Activated naive CD4-positive, alpha-beta T cell treated with anti-CD3 and anti-CD28 coated beads, Interleukin-2, amount 50 U/mL, for 72 hours (primary cell): ENCODE measurements at places on chromosomes 11 and 22. TPM values are rescaled to one million over a fixed set of nuclear protein-coding genes. Genes with fewer than 3 reads are reported as not detected.

- no peak for DNase-seq
Observed at GRCh38 chr11:31487848-31488247, 21.6 kb downstream of the IMMP1L start.

Gene SPON1
- total RNA-seq, result not detected

- DNase-seq, result no peak
Observed at GRCh38 chr11:84901991-84902390, 725.2 kb downstream of the DLG2 start.

Gene VPREB3
- 0.52 TPM for total RNA-seq

DNA sequence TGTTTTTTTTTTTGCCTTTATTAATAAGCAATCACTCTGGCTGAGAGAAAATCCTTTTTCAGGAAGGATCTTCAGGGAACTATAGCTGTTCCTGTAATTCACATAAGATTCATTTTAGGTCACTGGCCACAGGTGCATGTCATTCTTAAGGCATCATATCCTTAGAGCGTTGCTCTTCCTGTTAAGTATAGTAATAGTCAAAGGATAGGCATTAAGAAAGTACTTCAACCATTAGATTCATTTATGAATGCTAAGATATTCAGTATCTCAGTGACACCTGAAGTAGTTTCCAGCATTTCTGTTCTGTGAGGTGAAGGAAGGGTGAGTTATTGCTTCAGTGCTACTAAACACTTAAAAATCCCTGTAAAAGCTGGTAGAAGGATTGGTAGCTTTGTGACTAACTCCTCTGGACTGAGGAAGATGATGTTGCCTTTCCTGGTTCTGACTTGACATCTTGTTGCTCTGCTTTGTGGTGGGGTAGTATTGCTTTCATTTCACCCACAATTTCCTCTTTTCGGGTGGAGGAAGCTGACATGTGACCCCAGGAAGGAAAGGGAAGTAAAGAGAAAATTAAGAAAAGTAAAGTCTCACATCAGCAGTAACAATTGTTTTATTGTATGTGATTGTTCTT is 34.7 kb downstream of the RNF169 start:
- DNase-seq, result no peak

- DNase-seq, result no peak
Observed at GRCh38 chr22:17576470-17576869, 13.2 kb downstream of the SLC25A18 start.

GRCh38 chr11:118859973-118860372 is 23.7 kb upstream of the CXCR5 start:
- DNase-seq, result no peak

- no peak for DNase-seq
Observed at GRCh38 chr22:17434856-17435255, 65.6 kb downstream of the CECR2 start.

Gene POTEH
- total RNA-seq, result not detected

DNA sequence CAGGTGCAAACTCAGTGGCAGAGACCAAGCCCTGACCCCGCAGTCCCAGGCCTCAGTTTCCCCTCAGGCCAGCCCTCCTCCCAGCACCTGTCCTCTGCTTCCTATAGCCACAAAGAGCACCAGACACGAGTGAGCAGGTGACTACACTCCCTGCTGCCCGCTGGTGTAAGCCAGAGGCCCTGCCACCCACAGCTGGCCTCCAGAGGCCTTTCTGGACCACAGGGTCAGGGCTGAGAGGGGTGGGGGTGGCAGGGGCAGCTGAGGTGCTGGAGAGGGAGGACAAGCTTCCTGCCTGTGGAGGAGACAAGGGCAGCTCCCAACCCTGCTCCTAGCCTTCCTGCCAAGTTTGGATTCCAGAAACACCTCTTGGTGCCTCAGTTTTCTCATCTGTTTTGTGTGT is 31.3 kb upstream of the WNT7B start:
- DNase-seq, result no peak

DNA sequence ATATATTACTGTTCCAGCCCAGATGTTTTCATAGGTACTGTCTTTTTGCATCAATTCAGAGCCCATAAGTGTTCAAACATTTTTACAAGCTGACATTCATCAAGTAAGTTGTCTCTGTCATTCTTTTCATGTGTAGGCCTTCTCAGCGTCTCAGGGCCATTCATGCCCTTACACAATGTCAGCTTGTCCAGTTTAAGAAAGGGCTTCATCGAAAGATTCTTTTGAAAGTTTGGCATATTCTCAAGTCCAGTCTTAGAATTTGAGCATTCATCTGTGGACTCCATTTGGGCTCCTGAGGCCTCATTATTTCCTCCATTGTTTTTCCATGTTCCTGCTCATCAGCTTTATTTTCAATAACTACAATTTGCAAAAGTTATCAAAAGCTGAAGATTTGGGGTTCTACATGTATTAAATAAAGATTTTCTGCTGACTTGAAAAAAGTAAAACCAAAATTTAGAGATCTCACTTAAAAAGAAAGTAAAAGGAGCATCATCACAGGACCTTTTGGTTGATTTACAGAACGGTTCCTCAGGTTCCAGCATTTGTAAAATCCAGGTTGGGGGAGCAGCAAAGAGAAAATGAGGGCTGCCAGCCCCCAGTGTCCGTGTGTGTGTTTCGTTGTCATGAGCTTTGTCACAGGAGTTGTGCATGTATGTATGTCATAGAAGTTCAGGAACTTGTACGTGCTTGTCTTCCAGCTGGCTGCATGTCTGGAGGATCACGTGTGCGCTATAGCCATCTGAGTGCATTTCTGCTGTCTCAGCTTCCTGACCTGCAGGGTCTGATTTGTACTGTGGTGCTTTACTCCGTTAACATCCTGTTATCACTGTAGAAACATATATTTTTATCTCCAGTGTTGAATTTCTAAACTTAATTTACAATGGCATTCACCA is 15.6 kb downstream of the MOV10L1 start:
- no peak for DNase-seq

GRCh38 chr22:25081409-25081824 is 118.2 kb upstream of the CRYBB3 start:
- DNase-seq, result peak; percentile 60

Gene POU2AF3
- not detected for total RNA-seq

Gene OR52I1
- total RNA-seq, result not detected

Gene ACRV1
- total RNA-seq, result not detected

- DNase-seq, result no peak
Observed at GRCh38 chr11:9524001-9524400, 49.5 kb upstream of the WEE1 start.

Gene TBX1
- not detected for total RNA-seq

- no peak for DNase-seq
Observed at GRCh38 chr22:45225732-45226502, 14.8 kb downstream of the KIAA0930 start.

- no peak for DNase-seq
Observed at GRCh38 chr11:114097832-114098231, 38.3 kb downstream of the ZBTB16 start.

Gene IL10RA
- 32.2 TPM for total RNA-seq

GRCh38 chr22:46007848-46008261 is 30.9 kb upstream of the WNT7B start:
- no peak for DNase-seq

GRCh38 chr11:78168539-78169477 is 19.6 kb downstream of the KCTD21 start:
- no peak for DNase-seq

GRCh38 chr22:30079952-30080533 is at the start of gene HORMAD2:
HORMAD2 (plus strand) TSS chr22:30080464; CDS start chr22:30093953, 13,489 bp downstream.
- no peak for DNase-seq

GRCh38 chr11:6894097-6894496 is 1.8 kb upstream of the OR2D2 start:
- DNase-seq, result no peak

- DNase-seq, result no peak
Observed at GRCh38 chr22:41508770-41509170, 35.5 kb downstream of the POLR3H start.

- DNase-seq, result no peak
Observed at GRCh38 chr22:37752189-37753087, 55.3 kb upstream of the GCAT start.

DNA sequence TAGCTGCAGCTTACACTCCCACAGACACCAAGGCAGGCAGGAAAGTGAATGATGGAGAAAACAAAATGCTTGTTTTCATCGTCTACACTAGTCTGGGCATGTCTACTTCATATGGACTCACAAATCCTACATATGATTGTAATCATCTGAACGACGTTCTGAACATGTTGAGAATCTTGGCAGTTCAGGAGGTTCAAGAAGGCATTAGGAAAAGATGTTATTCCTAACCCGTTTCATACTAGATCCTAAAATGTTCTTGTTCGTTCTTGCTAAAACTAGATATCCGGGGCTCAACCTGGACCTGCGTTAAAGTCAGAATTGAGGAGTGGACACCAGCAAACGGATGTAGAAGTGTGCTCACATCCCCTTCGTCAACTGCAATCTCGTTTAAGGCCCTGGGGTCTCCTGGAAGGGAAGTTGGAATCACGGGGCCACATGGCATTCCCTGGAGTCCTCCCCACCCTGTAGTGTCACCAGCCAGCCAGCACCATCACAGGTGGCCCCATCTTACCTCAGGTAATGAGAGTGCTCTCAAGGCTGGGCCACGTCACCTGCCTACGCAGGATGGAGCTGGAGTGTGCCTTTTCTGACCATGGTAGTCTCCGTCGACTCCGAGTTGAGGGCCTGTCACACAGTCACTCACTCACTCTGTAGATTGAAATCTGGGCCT is 37.3 kb downstream of the C11orf58 start:
- DNase-seq, result peak; percentile 13

Gene HEPHL1
- total RNA-seq, result not detected

DNA sequence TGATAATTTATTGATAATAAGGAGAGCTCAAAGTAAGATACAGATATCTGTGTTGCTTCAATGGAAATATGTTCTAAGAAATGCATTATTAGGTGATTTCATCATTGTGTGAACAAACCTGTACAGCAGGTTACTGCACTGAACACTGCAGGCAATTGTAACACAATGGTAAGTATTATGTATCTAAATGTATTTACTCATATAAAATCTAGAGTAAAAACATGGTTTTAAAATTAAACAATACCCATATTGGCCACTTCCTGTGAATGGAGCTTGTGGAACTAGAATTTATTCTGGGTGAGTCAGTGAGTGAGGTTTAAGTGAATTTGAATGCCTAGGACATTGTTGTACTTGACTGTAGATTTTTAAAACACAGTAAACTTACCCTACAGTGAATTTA is 722.9 kb upstream of the RAG2 start:
- DNase-seq, result no peak

DNA sequence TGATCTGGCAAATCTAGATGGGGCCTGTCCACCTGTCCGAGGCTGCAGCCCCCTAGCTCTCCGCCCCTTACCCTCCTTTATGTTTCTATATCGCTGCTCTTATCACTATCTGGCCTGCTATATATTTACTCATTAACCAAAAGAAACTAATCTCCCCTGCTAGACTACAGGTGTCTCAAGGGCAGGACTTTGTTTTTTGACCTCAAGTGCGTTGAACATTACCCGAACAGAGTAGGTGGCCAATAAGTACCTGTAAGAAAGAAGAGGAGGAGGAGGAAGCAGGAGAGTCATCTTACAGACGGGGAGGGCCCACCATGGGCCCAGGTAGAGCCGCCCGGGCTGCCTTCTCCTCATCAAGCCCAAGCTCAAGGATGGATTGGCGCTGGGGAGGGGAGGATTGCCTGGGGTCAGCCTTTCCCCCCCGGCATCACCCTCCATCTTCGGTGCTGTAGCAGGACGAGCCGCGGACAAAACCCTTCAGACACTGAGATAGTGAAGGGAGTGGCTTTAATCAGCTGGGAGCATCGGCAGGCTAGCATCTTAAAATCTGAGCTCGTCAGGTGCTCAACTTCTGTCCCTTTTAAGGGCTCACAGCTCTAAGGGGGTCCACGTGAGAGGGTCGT is 1.2 kb upstream of the P2RY6 start:
- no peak for DNase-seq

DNA sequence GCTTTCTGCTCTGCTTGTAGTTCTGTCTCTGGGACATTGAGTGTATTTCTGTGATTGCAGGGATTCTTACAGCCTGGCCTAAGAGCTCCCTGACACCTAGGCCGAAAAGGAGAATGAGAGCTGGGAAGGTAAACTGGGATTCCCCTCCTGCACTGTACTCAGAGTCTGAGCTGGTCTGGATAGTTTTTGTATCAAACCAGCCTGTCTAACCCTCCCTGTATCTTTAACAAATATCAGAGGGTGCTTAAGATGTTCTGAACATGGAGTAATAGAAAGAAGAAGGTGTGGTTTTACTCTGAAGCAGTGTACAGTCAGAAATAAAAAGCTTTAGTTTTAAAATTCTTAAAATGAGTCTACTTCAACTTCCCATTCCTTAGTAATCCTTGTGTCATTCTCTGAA is 57.3 kb downstream of the AMOTL1 start:
- DNase-seq, result no peak

GRCh38 chr11:126597041-126597440 is 241.6 kb downstream of the ST3GAL4 start:
- no peak for DNase-seq

GRCh38 chr11:114027391-114027790 is 32.1 kb upstream of the ZBTB16 start:
- no peak for DNase-seq

Gene HSPB2
- total RNA-seq, result not detected

- DNase-seq, result no peak
Observed at GRCh38 chr11:13680501-13681264, 12.2 kb downstream of the FAR1 start.

Gene APOL1
- total RNA-seq, result 27.2 TPM
